ENCODE measurements at places on chromosomes 16 and 17.

DNA sequence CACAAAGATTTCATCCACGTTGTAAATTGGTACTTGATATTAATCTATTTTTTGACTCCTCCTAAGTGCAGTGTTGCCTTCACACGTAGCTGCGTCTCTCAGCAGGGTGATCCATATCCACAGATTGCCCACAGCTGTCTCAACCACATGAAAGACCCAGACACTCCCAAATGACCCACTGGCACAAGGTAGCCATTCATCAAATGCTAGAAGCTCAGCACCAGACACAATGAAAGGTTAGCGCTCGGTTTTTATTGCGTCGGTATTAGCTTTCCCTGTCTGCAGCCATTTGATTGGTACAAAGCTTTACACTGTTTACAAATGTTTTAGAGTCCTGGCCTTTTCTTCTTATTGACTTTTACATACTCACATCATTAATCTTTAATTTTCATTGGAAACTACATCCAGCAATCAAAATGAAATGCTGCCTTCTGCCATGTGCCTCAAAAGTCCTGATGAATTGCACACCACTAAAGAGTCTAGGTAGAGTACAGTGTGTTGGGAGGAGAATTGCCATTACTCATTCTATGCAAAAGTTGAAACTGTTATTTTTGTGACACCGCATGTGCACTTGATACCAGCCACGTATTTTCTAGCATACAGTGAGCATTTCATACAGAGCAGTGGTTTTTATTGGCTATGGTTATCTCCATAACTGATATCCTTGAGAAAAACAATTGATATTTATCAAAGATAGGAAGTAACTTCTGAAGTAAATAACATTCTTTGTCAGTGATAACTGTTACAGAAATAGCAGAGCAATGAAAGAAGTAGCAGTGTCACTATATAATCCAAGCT, 127.3 kb upstream of the NUDT7 start:
- DNase-seq: no peak

DNA sequence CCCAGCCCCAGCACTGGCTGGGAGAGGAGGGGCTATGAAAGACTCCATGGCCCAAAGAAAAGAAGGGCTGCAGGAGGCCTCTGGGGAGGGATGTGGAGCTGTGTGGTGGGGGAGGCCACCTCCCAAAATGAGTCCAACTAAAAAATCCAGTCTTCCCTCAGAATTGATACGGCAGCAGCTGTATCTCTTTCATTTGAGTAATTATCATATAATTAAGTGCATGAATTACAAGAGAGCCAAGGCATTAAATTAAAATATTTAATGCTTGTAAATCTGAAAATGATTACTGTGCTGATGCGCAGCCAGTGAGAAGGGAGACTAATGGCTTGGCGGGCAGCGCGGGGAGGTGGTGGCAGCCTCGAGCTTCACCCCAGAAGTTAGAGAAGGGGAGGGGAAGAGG, 192.8 kb downstream of the C16orf78 start:
- DNase-seq: no peak

DNA sequence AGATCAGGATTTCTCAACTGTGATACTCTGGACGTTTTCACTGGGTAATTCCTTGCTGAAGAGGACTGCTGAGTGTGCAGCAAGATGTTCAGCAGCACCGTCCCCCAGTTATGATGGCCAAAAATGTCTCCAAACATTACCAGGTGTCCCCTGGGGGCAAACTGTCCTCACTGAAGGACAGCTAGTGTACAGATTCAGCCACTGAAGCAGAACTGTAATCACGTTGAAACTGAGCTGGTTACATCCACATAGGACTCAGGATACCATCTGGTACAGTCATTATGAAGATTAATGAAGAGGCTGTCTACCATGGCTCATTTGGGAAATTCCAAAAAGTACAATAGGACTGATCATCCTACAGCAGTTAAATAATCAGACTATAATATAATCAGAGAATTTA, 43.3 kb upstream of the GINS3 start:
- DNase-seq: no peak

DNA sequence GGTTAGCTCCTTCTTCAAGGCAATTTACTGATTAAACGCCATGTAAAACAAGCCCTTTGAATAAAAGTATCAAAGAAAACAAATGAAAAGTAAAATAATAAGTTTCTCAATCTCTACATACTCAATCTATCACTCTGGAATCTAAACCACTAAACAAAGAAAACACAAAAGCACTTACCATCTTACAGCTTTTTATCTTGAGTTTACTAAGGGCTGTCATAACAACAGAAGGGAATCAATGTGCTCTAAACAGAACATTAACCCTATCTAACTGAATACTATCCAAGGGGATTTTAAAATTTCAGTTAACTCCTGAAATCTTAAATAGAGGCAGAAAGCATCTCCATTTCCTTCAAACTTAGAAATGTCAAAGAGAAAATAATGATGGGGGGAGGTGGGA, 3.4 kb downstream of the SKA2 start:
- DNase-seq: no peak

Measured in NCI-H510A (cell line).